ENCODE measurements at places on chromosomes 4 and X.
A peak's percentile ranks its signal among the peaks of the same experiment; 100 is the strongest.

- no peak for DNase-seq
Measured at GRCh38 chrX:19772822-19773628, 114.4 kb downstream of the SH3KBP1 start.

DNA sequence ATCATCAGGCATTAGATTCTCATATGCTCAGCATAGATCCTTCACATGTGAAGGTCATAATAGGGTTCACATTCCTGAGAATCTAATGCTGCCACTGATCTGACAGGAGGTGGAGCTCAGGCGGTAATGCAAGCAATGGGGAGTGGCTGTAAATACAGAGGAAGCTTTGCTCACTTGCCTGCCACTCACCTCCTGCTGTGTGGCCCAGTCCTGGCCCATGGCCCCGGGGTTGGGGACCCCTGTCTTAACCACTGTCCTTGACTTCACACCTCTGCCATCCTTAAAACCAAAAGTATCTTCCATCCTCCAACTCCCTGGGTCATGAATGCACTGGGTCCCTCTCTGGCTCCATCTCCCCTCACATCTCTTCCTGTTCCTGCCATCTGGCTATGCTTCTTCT lies 129.1 kb downstream of the HMX1 start:
- no peak for DNase-seq

- DNase-seq = peak; percentile 24
Measured at GRCh38 chr4:112321776-112322684, 24.9 kb downstream of the ALPK1 start.

DNA sequence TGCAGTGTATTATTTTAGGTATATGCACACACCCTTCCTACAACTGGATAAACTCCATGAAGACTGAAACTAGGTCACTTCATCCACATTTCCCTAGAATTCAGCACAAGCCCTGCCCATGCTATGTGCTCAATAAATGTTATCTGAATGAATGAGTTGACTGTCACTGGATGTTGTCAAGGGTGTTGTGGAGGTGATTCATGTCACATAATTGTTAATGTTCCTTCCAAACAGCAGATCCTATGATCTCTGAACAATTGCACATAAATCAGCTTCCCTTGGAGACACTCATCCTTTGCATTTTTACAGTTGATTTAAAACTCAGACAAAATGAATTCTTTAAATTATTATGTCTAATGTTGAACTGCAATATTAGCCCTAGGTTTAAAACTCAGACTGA lies 154.7 kb downstream of the TSPAN5 start:
- DNase-seq = no peak

DNA sequence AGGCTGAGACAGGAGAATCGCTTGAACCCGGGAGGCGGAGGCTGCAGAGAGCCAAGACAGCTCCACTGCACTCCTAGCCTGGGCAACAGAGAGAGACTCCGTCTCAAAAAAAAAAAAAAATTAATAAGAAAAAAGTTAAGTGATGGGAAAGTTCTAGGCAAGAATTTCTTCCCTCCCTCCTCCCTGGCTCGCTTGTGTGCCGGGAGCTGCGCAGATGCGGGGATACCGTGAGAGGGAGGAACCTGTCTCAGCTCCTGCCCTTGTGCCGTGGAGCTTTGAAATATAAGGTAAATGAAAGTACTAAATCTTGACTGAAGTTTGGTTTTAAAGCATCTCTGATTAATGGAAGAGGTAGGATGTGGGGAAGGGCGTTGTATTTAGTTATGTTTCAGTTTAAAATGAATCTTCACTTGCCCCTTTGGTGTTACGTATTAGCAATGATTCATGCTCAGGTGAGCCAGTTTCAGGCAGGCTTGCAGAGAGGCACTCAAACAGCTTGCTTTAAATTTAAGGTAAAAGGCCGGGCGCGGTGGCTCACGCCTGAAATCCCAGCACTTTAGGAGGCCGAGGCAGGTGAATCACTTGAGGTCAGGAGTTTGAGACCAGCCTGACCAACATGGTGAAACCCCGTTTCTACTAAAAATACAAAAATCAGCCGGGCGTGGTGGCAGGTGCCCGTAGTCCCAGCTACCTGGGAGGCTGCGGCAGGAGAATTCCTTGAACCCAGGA lies 1.4 kb upstream of the UFSP2 start:
- DNase-seq = no peak

- DNase-seq = no peak
Measured at GRCh38 chrX:81708487-81708886, 506.6 kb downstream of the SH3BGRL start.

DNA sequence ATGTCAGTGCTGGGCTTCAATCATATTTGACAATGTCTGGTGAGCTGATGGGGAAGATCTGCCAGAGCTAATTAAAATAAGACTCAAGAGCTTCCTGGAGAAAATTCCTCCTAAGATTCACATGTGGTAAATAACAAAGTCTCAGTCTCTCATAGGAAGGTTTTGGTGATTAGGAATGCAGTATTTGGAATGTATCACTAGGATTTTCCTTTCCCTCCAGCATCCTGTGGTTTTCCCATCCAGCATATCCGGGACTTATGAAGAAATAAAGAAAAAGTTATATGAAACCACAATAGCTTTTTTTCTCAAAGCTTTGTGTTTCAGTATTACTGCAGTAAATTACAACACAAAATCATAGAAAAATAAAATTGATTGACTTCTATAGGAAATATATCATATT lies 1597.1 kb downstream of the ADGRL3 start:
- DNase-seq = no peak

DNA sequence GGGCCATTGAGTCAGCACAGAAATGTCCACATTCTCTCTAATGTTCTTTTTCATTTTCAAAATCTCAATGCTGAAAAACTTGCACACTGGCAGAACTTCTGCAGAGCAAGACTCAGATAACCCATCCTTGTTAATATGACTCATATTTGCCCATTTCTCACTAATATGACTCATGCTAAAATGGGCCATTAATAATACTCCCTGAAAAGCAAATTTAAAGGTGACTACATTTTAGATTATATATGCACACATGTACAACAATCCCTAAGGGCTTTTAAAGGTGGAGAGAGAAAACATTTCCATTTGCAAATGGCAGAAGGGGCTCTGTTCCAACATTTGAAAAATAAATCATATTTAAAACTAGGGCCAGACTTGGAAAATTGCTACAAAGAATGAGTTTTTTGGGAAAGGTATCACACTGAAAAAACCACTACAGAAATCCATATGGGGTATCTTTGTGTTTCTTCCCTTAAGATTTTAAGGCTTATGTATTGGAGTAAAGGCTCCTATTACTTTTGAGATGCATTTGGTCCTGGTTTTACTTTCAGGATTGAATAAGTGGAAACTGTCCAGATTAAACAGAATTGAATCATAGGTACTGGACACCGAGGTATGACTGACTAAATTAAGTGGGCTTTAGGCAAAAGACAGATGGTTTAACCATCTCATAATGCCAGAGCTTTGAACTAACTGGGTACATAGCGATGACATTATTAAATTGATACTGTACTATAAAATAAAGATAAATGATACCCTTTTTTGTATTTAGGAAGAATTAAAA lies 30.0 kb downstream of the TLR2 start:
- no peak for DNase-seq

DNA sequence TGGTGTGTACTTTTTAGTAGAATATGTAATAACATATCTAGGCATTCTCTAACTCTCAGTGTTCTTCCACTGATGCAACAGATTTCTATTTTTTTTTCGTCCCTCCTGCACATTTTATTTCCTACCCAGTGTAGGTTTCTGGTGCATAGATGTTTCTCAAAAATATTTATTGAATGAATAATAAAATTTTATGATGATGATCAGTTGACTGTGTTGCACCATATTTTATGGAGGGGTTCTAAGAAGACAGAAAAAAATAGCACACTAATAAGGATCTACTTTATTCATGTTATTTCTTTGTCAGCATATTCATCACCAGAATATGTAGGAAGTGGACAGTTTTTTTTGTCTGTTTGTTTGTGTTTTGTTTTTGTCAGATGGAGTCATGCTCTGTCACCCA lies 2529.3 kb downstream of the ARAP2 start:
- DNase-seq = no peak

DNA sequence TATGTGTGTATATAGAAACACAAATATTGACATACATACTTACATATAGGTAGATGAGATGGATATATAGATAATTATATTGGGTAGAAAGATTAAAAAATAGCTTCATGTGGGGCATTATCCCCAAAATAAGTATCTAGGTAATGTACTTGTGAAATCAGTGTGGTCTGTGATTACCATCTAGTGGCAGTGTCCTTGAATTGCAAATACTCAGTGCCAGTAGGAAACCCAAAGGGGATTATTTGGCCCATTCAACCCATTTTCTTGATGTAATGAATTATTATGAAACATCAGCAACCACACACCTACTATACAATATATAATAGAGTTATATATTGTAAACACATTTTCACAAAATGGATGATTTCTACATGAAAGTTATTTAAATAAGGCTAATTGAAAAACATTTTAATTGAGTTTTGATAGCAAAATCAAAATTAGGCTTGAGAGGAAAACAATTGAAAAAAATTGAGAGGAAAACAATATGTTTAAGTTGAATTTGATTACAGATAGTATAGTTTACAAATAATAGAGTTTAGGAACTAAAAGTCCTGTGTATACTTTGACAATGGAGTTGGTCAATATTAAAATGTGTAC lies 389.4 kb downstream of the GALNTL6 start:
- peak; percentile 24 for DNase-seq

- no peak for DNase-seq
Measured at GRCh38 chr4:169818063-169818679, 60.4 kb upstream of the HPF1 start.

- no peak for DNase-seq
Measured at GRCh38 chrX:118116713-118117550, at the start of gene KLHL13. Gene KLHL13, minus strand, starts transcription at chrX:118116810. Its CDS starts 88,337 bp downstream, at chrX:118028473.

DNA sequence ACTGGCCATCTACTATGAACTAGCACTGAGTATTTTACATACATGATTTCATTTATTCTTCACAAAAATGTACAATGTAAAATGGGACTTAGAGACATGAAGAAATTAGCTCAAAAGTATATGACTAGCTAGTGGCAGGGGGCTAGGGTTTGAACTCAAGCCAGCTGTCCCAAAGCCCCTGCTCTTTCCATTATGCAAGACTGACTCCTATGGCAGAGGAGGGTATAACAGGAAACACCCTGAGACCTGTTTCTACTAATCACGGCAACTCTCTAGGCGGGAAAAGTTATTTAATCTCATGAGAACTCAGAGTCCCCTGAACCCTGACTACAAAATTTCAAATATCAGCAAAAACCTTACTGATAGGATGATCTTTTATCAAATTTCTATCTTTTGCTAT lies 150.6 kb downstream of the PRDM5 start:
- no peak for DNase-seq

GRCh38 chrX:100870527-100870926 lies 3.6 kb downstream of the NOX1 start:
- DNase-seq = no peak

Measured in CMK (cell line).